LoVo (cell line): ENCODE measurements at places on chromosomes 7 and 10.
A peak's percentile ranks its signal among the peaks of the same experiment; 100 is the strongest.

DNA sequence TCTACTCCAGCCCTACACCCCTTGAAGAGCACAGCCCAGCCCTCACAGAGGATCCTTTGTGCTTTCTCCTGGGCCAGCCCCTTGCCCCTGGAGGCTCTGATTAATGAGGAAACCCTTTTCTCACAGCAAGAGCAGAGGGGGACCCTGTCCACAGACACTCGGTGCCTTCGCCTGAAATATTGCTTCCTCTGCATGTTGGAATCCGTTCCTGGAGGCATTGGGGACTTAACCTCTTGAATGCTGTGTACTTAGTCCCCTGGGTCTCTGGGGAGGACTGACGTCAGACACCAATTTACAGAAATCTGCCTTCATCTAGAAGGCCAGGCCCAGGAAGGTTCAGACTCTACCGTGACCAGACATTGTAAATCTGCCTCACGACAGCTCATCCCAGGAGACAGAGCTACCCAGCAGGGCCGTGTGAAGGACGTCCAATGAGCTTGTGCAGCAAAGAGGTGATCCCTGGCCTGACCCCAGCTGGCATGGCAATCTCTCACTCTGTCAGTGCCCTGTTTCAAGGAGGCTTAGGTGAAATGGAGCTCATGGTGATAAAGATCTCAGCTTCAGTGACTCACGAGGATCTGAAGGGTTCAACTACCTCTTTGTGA is 8.1 kb upstream of the TMEM72 start:
- no peak for DNase-seq

- no peak for DNase-seq
Measured at GRCh38 chr7:146773506-146773905, 656.9 kb downstream of the CNTNAP2 start.

- DNase-seq, result no peak
Measured at GRCh38 chr10:97795886-97796285, 24.1 kb upstream of the SFRP5 start.

DNA sequence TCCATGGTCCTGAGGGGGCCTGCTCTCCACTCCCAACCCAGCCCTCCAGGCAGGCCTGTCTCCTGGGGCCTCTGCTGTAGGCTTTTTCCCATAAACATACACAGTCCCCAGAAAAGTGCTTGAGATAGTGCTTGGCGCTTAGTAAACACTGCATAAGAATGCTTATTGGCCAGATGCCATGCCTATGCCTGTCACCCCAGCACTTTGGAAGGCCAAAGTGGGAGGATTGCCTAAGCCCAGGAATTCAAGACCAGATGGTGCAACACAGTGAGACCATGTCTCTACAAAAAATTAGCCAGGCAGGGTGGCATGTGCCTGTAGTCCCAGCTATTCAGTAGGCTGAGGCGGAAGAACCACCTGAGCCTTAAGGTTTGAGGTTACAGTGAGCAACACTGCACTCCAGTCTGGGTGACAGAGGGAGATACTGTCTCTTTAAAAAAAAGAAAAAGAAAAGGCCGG is 24.6 kb upstream of the ASL start:
- DNase-seq, result peak; percentile 51

DNA sequence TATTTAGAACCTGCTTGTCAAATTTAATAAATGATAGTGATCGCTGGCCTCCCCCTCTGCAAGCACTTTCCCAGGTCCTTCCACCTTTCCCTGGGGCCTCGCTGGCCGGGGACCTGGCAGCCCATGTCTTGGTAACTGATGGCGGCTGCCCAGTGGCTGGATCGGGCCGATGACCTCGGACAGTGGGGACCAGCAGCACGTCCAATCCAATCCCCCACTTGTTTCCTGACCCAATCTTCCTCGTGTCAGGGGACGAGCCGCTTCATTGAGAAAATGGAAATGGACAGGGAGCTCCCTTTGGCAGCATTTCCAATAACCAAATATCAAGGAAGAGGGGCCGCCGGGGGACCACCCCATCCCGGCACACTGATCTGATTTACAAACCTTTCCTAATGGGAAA is 17.2 kb downstream of the EBF3 start:
- no peak for DNase-seq

DNA sequence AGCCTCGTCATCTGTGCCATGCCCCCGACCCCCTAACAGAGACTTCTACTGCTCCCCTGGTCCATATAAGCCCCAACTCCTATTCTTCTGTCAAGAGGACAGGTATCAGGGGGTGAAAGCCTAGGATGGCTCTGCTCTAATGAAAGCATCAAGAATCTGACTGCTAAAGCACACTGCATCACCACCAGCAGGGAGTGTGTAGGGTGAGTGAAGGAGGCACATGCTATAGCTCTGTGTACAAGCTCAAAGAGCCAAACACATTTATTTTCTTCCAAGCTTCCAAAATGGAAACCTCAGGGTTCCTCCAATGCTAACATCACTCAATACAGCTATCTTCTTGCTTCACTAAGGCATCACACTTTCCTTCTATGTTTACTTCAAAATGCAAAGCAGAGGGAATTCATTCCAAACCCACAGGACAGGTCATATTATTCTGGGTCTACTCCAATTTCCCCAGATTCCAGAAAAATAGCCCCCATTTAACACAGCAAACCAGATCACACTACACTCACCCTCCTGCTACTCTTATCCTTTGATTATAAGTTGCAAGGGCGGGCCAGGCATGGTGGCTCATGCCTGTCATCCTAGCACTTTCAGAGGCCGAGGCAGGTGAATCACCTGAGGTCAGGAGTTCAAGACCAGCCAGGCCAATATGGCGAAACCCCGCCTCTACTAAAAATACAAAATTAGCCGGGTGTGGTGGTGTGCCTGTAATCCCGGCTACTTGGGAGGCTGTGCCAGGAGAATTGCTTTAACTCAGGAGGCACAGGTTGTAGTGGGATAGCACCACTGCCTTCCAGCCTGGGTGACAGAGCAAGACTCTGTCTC is 36.6 kb downstream of the RHEB start:
- DNase-seq, result no peak

GRCh38 chr10:79418274-79418673 is 27.1 kb downstream of the ZCCHC24 start:
- DNase-seq, result no peak

GRCh38 chr10:24851629-24852028 is 100.8 kb downstream of the PRTFDC1 start:
- DNase-seq, result no peak

- DNase-seq, result no peak
Measured at GRCh38 chr7:51802718-51803117, 486.1 kb upstream of the COBL start.

- DNase-seq, result no peak
Measured at GRCh38 chr10:78924319-78925003, 144.3 kb upstream of the ZMIZ1 start.

- no peak for DNase-seq
Measured at GRCh38 chr7:155739538-155740143, 72.6 kb downstream of the SHH start.

- DNase-seq, result no peak
Measured at GRCh38 chr10:115023715-115024114, 69.5 kb upstream of the ATRNL1 start.

DNA sequence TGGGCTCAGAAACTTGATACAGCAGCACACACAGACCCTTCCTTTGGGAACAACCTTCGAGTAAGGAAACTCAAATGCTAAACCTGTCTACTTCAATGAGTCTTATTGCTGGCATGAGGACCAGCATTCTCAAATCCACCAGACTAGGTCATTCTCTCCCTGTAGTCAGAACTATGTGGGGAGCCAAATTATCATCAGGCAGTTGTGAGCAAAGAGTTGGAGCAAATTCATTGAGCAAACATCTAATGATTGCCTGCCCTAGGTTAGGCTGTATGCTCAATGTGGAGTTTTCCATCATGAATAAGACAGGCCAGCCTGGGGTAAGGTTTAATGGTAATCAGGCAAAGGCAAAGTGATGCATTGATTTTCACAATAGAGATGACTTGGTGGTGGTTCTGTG is 3.6 kb downstream of the EPDR1 start:
- DNase-seq, result no peak

DNA sequence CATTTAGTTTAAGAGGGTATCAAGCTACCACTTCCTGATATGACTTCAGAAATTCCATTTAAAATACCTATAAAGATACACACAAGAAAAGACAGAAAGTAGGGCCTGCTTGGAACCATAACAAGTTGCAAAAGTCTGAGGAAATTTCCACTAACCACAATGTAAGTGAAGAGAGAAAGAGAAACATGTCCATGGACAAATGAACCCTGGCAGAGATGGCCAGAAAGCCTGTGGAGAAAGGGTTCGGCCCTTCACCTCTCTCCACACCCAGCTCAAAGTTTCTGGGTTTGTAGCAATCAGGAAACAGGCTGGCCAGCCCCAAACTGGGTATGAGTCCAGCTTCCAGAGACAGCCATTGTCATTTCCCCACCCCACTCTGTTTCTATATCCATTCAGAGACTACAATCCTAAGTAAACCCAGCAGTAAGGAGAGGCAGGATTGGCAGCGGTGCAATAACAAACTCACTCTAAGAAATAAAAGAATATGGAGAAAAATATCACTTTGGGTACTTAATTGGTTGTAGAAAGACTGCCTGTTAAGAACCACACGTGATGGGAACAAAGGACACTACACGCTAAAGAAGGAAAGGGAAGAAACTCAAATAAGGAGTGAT is 71.1 kb downstream of the STK17A start:
- DNase-seq, result no peak

GRCh38 chr7:7017707-7018280 is 164.6 kb upstream of the C1GALT1 start:
- peak; percentile 25 for DNase-seq

DNA sequence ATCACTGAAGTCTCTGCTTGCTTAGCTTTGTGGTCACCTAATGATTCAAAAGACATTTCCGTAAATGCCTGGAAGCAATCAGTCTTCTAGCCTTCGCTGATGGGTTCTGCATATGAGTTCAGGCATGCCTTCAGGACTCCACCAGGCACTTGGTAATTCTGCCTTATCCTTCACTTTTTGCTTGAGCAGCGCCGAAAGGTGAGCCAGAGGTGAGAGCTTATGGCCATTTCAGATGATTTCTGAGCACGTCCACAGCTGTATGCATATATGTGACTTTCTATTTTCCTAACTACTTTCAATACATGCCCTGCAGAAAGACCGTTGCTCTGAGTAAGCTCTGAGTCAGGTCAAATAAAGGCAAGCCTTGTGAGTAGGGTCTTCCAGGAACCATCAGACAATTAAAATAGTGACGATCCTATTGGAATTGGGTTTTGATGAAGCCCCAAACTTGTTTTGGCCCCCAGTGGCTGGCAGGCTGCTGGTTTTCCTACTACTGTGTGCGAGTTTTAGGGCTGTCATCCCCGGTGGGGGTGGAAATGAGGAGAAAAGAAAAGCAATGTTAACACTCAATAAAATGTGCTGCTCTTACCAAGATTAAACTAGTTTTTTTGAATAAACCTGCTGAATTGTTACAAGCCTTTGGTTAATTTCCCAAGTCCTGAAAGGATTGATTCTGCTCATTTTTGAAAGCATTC is 154.4 kb upstream of the AKR1E2 start:
- DNase-seq, result peak; percentile 46

- DNase-seq, result no peak
Measured at GRCh38 chr7:127718340-127718679, 66.3 kb downstream of the SND1 start.

DNA sequence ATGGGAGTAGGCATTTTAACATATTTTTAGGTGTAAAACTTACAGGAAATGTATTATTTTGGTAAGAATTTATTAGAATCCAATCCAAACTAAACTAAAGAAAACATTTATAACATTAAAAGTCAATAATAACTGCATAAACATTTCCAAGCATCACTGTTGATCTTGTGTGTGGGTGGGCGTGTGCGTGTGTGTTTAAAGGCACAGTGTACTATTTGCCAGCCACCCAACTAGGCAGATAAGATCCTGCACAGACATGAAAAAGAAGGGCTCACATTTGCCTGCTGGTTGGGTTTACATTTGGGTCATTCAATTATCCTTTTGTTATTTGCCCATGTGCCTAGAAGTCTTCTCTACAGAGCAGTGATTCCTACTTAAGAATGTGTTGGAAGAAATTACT is 31.0 kb upstream of the WNT16 start:
- peak; percentile 12 for DNase-seq

DNA sequence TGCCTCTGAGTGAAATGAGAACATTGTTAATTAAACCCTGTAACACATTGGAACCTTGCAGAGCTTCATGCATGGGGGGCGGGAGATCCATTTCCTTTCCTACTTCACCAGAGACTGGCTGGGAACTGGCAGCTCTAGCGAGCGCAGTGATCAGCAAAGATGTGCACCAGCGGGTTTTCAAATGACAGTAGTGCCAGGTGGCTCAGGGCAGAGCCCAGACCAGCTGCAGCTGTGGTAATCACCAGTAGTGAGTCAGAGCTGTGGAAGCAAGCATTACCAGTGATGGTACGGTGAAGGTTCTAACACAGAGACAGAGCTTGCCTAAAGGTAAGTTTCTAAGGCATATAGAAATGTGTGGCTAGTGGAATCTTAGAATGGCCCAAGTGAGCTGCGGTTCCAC is 1009.7 kb upstream of the CELF2 start:
- no peak for DNase-seq

DNA sequence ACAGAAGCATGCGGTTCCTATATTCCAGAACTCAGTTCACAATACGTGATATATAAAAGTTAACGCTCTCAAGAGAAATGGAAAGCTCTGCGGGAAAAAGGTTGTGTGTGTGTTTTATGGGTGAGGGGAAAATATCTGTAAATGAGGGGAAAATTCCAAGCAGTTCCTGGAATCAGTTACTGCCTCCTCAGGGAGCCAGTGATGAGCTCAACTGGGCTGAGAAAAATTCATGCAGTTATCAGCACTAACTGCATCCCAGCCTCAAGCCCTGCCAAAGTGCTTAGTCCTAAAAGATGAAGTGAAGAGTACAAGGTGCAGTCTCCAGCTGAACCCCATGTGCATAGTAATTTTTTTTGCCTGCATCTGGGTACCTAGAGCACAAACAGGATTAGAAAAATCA is 191.9 kb downstream of the CDK14 start:
- no peak for DNase-seq

- no peak for DNase-seq
Measured at GRCh38 chr7:28155019-28155660, 25.5 kb downstream of the JAZF1 start.

DNA sequence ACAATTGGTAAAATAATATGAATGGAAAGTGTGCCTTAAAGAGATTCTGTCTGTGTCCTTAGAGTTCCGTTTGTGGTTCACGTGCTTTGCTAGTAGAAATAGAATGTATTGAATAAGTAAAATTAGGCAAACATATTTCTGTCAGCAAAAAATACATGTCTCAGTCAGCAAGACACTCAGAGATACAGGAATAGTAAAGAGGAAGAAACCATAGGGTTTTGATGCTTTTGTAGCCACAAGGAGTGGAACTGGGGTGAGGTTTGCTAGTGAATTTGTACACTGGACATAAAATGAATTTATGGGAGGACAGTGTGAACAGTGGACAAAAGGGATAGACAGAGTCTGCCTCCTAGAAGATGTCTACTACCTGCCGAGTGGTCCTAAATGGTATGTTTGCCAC is 289.2 kb upstream of the NRP1 start:
- DNase-seq, result no peak

- DNase-seq, result no peak
Measured at GRCh38 chr10:132583456-132583855, 45.9 kb downstream of the INPP5A start.

GRCh38 chr7:496528-497295 is 22.9 kb downstream of the PDGFA start:
- DNase-seq, result no peak
